ENCODE measurements at places on chromosomes 4 and X. TPM values are rescaled to one million over a fixed set of nuclear protein-coding genes. Genes with fewer than 3 reads are reported as not detected.

The FMR1NB gene
- 0.20 TPM for polyA plus RNA-seq

The CYBB gene
- polyA plus RNA-seq, result 11.1 TPM

DNA sequence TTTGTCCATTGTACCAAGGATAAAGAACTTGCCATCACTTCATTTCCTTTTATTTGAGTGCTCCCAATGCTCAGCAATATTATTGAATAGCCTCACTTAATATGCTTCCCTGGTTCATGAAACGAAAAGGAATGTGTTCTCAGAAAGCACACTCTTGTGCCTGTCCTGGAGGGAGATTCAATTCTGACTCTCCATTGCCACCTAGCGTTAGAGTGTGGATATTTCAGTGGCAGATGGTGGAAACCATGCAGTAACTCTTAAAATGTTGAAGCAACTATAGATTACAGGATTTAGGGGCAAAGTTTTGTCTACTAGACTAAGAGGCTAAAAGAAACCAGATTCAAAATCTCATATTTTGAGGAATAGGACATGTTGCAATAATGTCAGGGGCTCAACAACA lies 36.0 kb downstream of the GAB3 start:
- no peak for DNase-seq

GRCh38 chr4:20264688-20265087 lies 13.0 kb downstream of the SLIT2 start:
- no peak for DNase-seq

The SPANXN2 gene
- polyA plus RNA-seq, result not detected

The PPP2R2C gene
- polyA plus RNA-seq, result 0.17 TPM

The SYTL5 gene
- 2.6 TPM for polyA plus RNA-seq
